ENCODE measurements at places on chromosomes 3 and 15. TPM values are rescaled to one million over a fixed set of nuclear protein-coding genes. Genes with fewer than 3 reads are reported as not detected.
A peak's percentile ranks its signal among the peaks of the same experiment; 100 is the strongest.

Gene IQCF5
- not detected for total RNA-seq

Gene CYP19A1
- 3.1 TPM for total RNA-seq

DNA sequence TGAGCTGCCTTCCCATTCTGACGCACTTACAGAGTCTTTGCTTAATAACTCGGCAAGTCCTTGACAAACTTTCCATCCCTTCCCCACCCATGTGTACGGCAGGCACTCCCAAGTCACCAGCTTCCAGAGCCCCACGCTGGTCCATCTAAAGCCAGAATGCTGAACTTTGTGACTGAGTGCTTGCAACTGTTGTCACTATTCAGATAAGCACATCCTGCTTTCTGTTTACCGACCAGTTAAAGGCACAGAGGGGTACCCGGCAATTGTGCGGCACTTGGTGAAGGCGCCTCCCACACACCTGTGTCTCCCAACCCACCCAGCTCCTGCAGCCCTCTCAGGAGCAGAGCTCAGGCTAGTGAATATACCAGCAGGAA lies 430.6 kb downstream of the FOXP1 start:
- no peak for DNase-seq

DNA sequence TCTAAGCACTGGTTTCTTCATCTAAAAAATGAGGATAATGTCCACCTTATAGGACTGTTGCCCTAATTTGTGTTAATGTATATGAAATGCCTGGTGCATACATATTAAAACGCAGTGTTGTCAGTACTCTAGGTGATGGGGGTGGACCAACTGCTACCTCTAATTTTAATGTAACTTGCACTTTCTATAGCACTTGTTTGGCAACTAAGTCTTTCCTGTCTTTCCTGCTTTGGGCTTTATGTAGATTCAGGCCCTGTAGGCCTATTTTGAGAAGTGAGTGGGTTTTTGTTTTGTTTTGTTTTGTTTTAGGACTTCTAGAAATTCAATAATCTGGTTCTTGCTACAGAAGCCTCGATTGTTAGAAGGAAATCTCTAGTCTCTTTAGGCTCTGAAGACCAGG lies 21.2 kb downstream of the SLC7A14 start:
- no peak for DNase-seq

DNA sequence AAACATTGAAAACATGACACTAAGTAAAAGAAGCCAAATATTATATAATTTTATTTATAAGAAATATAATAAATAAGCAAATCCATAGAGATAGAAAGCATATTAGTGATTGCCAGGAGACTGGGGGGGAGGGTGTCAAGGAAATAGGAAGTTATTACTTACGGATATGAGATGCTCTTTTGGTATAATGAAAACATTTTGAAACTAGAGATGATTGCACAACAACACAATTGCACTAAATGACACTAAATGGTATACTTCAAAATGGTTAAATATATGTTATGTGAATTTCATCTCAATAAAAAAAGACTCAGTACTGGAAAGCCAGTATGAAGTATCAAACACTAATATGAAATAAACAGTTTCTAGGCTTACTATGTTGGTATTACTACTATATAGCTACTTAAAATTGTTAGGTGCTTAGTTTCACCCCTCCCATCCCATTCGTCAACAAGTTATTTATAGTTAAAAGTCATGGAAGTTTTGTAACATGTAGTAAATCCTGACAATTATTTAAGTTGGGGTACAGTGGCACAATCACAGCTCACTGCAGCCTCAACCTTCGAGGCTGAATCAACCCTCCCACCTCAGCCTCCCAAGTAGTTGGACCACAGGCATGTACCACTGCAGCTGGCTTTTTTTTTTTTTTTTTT lies 43.7 kb downstream of the STAG1 start:
- DNase-seq, result no peak

Gene PLCD1
- 20.5 TPM for total RNA-seq

DNA sequence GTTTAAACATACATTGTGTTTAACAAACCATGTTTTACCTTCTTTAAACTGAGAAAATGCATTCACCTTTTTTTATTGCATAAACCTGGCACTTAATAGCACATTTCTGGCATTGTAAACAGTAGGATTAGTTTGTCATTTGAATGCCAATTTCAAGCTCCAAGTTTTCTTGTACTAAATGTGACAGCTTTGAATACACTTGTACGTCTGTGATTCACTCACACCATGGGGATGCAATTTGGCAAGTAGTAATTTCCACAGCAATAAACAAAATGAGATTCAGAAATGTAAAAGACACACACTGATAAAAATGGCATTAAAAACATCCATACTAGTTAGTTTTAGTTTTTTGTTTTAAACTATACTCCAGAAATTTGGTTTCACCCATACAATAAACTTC lies 598.9 kb downstream of the SI start:
- no peak for DNase-seq

- DNase-seq, result peak; percentile 58
Observed at GRCh38 chr15:98651036-98651481, 2.7 kb downstream of the IGF1R start.

GRCh38 chr3:72018343-72018984 lies 233.5 kb upstream of the PROK2 start:
- DNase-seq, result peak; percentile 18

DNA sequence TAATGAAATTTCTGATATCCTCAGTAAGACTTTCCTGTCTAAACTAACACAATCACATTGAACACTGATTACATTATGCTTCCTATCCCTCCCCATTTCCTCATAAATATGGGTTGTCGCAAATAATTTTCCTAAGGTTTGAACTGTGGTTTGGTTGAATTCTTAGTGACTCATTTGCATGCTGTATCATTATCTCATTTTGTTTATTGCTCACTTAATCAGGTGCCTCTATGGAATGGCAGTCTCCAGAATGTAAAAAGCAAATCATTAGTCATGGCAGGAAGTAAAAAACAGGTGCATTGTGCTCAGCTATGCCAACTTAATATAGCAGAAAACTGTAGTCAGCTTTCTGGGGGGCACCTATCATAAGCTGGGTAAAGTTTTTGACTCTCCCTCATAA lies 216.0 kb upstream of the ZBTB20 start:
- no peak for DNase-seq

DNA sequence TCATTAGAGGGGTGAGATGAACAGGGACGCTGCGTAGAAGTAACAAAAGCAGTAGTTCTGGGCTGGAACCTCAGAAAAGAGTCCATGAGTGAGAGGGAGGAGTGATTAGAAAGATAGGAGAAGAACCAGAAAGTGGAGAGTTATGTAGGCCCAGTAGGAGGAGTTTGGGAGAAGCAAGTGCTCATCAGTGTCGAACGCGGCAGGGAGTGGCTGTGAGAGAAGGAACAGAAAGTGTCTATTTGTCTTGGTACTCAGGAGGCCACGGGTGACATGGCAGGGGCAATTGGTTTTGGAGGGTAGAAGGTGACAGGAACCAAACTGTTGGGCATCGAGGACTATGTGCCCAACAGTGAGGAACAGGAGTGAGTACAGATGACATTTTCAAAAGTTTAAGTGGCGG lies 1.3 kb upstream of the INSYN1 start:
- no peak for DNase-seq

- peak; percentile 32 for DNase-seq
Observed at GRCh38 chr3:16978234-16978920, 93.6 kb downstream of the PLCL2 start.

DNA sequence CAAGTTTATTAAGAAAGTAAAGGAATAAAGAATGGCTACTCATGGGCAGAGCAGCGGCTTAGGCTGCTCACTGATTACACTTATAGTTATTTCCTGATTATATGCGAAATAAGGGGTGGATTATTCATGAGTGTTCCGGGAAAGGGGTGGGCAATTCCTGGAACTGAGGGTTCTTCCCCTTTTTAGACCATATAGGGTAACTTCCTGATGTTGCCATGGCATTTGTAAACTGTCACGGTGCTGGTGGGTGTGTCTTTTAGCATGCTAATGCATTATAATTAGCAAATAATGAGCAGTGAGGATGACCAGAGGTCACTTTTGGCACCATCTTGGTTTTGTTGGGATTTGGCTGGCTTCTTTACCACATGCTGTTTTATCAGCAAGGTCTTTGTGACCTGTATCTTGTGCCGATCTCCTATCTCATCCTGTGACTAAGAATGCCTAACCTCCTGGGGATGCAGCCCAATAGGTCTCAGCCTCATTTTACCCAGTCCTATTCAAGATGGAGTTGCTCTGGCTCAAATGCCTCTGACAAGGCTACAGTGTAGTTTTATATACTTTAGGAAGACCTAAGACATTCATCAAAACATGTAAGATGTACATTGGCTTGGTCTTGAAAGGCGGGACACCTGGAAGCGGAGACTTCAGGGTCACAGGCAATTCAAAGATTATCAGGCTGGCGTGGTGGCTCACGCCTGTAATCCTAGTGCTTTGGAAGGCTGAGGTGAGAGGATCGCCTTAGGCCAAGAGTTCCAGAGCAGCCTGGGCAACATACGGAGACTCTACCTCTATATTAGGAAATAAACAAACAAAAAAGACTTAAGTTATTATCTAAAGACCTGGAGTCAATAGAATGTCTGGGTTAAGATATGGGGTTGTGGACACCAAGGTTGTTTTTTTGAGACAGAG lies 3.2 kb upstream of the BLOC1S6 start:
- DNase-seq, result peak; percentile 11

DNA sequence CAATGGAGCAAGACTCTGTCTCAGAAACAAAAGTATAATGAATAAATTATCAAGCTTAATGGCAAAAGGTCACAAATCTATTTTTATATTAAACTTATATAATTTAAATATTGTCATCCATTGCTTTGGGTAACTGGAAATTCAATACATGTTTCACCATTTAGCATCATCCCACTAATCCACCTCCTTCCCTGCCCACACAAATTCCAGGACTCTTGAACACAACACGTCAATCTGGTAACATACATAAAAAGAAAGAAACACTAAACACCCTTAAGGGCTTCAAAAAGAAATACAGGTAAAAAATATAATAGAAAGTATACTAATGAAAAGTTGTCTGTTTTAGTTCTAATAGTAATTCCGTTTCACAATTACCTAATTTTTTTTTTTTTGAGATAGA lies 149.4 kb downstream of the STAG1 start:
- no peak for DNase-seq

Gene NPAP1
- total RNA-seq, result 0.16 TPM

GRCh38 chr15:79406210-79406609 lies 25.9 kb upstream of the MINAR1 start:
- DNase-seq, result no peak

Gene PDHB
- 75.4 TPM for total RNA-seq

- no peak for DNase-seq
Observed at GRCh38 chr3:172087198-172087597, 47.8 kb downstream of the FNDC3B start.

- DNase-seq, result no peak
Observed at GRCh38 chr15:91826443-91826842, 27.1 kb upstream of the SLCO3A1 start.

- DNase-seq, result peak; percentile 69
Observed at GRCh38 chr3:168973206-168973605, 690.3 kb downstream of the MECOM start.

Gene RBP2
- not detected for total RNA-seq

DNA sequence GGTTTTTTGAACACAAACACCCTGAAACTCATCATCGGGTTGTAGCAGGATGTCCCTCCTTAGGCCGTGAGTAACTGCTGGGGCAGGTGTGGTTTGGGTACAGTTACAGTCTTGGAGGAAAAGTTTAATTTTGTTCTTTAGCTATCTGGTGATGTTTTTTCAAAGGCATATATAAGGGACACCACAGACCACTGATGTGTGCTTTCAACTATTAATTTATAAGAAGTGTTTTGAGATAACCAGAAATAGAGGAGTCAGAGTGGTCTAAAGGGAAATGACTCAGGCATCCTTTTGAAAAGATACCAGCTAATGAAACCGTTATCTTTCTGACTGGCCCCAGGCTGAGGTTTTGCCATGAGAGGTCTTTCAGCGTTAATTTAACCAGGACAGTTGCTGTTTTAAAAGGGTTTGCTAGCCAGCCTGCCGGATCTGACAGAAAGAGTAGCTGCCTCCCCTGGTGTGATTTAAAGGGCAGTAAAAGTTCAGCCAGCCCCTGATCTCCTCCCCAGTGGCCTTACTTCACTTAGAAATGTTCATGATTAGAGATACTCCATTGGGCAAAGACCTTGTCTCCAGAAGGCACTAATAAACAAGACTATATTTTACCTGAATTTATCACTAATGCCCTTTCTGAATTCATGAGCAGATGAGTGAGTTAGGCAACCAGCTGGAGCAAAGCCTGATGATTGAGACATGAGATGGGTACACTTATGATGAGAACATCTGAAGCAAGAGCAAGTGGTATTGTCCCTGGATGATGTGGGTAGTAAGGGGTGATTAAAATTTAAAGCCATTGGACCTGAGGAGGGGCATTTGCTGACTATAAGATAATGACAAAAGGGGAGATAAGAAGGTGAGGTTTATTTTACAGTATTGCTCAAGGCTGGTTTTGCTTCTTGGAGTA lies 482.5 kb upstream of the TBL1XR1 start:
- peak; percentile 74 for DNase-seq

GRCh38 chr15:51668446-51668845 lies 12.9 kb upstream of the SCG3 start:
- no peak for DNase-seq

Gene RASGRP1
- total RNA-seq, result 0.09 TPM

GRCh38 chr3:274927-275326 lies 78.4 kb downstream of the CHL1 start:
- DNase-seq, result no peak

GRCh38 chr3:36714343-36715086 lies 49.8 kb downstream of the DCLK3 start:
- peak; percentile 44 for DNase-seq

DNA sequence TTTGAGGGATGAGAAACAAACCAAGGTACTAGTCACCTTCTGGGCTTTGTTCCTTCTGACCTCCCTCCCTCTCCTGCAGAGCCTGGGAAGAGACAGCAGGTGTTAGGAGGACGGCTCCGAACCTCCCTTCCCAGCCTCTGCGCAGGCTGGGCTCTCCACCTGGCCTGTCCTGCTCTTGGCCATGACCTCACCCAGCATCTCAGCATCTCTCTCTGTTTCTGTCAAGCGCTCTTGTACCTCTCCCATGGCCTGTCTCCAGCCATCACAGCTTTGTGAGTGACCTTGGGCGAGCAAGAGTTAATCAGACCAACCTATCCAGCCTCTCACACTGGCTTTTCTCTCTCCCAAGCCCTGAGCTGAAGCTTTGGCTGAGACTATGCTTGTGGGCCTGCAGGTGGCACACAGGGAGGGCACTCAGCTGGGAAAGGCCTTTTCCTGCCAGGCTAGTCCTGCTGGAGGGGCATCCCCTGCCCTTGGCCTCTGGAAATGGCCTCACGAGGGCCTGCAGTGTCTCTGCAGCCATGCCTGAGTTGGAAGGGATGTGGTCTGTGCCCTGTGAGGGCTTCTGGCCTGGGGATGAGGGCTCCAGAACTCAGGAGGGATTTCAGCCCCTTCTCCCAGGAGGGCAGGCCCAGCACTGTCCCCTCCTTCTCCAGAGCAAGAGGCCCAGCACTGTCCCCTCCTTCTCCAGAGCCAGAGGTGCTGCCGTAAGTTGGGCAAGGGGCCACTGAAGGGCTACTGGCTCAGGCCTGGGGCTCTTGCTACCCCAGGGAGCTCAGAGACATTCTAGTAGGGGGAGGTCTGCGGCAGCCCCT lies 2.1 kb downstream of the CHST13 start:
- no peak for DNase-seq
